ENCODE measurements at places on chromosomes 3 and 15.

DNA sequence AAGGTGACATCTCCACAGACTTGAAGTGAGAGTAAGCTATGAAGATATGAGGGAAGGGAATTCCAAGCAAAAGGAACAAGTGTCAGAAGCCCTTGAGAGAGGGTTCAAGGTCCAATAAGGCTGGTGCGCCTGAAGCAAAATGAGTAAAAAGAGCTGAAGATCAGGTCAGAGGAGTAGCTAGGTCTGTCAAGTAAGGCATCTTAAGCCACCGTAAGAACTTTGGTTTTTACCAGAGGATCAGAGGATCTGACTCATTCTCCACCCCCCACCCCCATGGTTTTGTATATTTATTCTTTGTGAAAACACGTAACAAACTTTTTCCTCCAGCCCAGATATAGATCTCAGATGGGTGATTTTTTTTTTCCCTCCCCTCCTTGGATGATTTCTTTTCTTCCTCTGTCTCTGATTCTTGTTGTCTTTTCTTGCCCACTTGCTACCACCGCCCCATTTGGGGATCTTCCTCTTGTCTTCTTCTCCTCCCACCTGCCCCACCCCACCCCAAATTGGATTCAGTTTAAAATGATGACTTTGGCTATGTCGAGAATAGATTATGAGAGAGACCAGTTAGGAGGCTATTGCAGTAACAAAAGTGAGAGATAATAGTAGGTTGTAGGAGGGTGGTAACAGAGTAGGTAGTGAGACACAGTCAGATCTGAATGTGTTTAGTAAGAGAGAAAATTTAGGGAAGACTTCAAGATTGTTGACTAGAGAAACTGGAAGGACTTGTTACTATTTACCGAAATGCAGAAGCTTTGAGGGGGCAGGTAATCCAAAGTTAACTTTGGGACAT is 6.1 kb downstream of the TRMT10C start:
- DNase-seq, result no peak

DNA sequence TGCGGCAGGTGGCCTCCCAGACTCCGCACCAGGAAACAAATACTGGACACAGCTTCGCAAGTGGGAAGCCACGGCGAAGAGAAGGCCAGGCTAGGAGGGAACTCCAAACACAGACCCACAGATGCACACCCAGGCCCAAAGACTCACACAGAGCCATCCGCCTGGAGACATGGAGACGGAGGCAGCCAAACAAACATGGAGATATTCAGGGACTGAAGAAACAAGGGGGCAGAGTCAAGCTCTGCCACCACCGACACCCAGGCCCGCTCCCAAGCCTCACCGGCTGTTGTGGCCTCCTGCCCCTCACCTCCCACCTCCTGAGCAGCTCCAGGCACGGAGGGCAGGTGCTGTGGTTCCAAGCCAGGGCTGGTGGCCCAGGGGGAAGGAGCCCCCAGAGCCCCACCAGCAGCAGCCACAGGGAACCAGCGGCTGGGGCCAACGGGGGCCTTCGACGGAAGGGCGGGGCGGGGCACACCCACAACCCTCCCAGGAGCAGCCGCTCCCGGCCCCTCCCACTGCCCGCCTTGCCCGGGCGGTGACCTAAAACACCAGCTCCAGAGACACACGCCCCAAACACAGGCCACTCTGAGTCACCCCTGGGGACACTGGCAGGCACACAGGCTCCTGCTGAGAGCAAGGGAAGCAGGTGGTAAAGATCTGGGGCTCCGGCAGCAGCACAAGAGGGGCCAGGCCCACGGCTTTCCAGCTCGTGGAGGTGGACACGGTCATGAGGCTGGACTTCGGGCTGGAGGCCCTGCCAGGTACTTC is 31.9 kb downstream of the TNK2 start:
- DNase-seq, result no peak

- DNase-seq, result no peak
Observed at GRCh38 chr3:58952128-58952917, 97.5 kb downstream of the CFAP20DC start.

GRCh38 chr3:124741027-124741426 is 10.8 kb downstream of the UMPS start:
- no peak for DNase-seq

GRCh38 chr3:12878141-12878574 is 36.8 kb upstream of the RPL32 start:
- no peak for DNase-seq

DNA sequence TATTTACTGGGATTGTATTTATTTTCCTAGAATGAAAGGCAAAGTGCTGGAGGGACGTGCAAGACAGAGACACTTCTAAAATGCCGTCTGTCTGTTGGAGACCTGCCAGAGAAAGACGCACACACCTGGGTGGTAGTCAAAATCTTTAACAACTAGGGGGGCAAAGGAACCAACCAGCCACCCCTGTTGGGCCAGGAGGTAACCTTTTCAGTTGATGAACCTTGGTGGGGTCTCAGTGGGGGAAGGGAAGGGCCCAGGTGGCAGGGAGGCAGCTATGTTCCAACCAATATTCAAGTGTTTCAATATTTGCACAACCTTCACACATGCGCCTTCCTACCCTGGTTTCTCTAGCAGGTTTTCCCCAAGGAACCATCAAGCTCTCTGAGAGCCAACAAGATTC is 99.0 kb downstream of the MEGF11 start:
- no peak for DNase-seq

- no peak for DNase-seq
Observed at GRCh38 chr3:16927485-16927884, 42.7 kb downstream of the PLCL2 start.

GRCh38 chr15:56835718-56836171 is 82.7 kb upstream of the TCF12 start:
- no peak for DNase-seq

- no peak for DNase-seq
Observed at GRCh38 chr3:13262493-13263211, 157.5 kb downstream of the NUP210 start.

DNA sequence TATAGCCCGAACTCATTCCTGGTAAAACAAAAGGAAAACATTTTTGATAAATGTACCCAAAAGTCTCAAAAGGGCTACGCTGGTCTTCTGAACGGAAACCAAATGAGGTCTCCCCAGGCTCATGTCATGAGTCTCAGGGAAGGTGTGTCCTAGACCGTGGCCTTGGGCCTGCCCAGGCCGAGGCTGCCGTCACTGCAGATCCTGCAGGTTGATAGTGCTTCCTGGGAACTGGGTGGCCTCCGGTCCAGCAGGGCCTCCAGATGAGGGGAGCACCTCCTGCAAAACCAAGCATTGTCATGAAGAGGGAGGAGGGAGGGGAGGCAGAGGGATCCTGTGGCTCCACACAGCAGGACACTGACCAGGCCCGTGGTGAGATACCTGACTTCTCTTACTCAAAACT is 37.5 kb downstream of the ZXDC start:
- no peak for DNase-seq

Data from fibroblast of skin of left quadriceps (primary cell).